NCI-H345 (cell line): ENCODE measurements at places on chromosomes 6 and 20.

DNA sequence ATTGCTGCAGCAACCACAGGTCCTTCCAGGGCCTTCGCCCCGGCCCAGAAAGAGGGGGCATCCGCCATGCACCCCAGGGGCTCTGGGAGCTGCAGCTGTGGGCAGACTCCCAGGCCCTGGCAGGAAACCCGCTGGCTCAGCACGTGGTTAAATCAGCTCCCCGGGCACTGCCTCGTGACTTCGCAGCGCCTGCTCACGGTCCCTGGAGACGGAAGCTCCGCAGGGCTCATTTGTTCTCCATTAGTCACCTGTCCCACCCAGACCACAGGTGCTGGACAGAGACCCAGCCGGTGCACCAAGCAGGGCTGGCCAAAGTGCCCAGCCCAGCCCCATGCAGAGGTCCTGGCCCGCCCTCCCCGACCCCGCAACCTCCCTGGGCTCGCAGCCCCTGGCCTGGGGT is 14.7 kb downstream of the KCNQ2 start:
- DNase-seq: peak; percentile 83

GRCh38 chr6:166623318-166623717 is 3.7 kb downstream of the RPS6KA2 start:
- DNase-seq: no peak

- no peak for DNase-seq
Measured at GRCh38 chr6:89410231-89410761, 1.8 kb downstream of the RRAGD start.

DNA sequence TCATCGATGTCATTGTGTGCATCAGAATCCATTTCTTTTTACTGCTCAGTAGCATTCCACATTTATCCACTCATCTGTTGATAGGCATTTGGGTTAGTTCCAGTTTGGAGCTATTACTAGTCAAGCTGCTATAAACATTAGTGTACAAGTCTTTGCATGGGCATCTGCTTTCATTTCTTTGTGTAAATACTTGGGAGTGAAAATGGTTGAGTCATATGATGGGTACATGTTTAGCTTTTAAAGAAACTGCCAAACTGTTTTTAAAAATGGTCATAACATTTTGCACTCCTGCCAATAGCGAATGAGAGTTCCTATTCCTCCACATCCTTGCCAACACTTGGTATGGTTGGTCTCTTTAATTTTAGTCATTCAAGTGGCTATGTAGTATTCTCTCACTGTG is 21.2 kb upstream of the SLC22A2 start:
- no peak for DNase-seq

DNA sequence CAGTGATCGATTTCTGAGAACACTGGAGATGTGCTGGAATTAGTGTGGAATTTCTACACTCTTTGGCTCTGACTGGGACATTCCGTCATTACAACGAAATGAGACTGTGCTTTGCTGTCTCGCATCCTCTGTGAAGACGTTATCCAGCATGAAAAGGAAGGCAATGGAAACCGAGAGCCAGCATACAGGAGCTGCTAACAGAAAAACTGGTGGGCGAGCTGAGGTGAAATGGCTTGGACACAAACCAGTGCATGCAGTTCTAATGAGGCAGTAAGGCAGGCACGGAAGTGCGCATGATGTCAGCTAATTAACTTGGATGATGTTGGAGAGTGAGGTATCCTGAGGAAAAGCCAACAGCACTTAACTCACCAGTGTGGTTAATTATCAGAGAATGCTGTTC is 202.8 kb upstream of the AGPAT4 start:
- DNase-seq: no peak

GRCh38 chr6:42482174-42482573 is 30.4 kb upstream of the TRERF1 start:
- no peak for DNase-seq

DNA sequence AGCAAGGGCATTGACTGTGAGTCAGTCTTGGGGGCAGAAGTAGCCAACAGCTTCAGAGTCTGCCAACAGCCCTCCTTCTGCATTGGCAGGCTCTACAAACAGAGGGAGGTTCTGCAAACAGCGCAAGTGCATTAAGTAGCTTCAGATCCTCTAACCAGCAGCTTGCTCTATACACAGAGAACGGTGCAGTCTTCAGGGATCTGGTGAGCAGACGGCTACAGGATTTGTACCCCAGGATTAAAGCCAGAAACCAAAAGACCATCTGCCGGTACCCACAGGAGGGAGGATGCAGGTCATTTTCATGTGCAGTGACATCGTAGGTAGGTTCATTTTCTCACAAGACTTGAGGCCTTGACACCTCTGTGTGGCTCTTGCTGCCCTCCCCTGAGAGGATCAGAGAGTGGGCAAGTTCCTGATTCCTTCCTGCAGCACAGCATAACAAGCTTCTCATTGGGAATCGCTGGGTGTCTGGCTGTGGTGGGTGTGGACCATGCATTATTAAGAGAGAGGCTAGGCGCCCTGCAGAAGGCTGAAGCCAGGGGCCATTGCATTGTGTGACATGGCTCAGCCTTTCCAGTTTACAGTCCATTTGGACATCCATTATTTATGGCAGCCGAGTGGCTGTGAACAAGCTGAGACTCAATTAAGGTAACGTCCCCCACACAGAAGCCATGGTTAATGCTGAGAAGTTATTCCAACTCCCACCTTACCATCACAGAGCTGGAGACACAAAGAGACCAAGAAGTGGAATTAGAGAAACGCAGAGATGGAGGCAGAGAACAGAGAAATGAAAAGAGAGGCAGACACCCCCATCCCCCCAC is 250.0 kb downstream of the LRFN2 start:
- DNase-seq: no peak

GRCh38 chr20:53708129-53708968 is 114.7 kb upstream of the ZNF217 start:
- no peak for DNase-seq
